Muscle of arm (tissue), 14 donors: ENCODE measurements at places on chromosomes 13 and 19.

GRCh38 chr13:88068975-88069374, 397.8 kb downstream of the SLITRK5 start:
- no peak for DNase-seq

DNA sequence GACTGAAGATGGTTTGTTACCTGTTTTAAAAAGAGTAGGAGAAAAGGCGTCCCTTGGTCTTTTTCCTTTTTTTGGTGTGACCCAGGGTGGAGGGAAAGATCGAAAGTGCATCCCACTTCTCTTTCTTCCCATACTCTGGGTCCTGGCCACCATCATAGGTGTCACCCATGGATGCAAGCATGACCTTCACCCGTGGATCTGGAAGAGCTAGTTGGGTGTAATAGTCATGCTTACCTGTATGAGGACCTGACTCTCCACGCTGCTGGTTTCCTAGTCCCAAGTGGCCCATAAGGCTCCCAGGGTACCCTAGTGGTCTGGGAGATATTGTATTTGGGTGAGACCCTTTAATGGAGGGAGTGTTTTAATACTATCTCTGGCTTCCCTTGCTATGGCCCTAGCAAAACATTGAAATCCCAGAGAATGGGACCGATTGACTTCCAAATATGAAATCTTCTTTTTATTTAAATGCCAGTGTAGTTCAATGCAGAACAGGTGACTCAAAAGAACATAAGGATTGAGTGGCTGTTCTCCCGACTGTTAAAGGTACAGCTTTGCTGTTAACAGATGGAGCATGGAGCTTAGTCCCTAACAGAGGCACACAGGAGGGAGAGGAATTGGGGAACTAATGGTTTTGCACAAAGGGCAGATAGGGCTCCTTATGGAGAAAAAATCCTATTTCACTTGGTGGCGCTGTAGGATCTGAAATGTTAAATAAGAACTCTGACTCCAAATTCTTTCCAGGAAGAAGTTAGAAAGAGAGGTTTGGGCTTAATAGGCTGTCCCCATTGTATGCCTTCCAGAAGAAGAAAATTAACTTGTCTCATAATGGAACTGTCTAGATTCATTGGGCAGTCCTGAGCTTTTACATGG, 7.0 kb upstream of the ZNF550 start:
- DNase-seq, result no peak

- DNase-seq, result no peak
Observed at GRCh38 chr19:39825093-39825463, 8.9 kb downstream of the DYRK1B start.

DNA sequence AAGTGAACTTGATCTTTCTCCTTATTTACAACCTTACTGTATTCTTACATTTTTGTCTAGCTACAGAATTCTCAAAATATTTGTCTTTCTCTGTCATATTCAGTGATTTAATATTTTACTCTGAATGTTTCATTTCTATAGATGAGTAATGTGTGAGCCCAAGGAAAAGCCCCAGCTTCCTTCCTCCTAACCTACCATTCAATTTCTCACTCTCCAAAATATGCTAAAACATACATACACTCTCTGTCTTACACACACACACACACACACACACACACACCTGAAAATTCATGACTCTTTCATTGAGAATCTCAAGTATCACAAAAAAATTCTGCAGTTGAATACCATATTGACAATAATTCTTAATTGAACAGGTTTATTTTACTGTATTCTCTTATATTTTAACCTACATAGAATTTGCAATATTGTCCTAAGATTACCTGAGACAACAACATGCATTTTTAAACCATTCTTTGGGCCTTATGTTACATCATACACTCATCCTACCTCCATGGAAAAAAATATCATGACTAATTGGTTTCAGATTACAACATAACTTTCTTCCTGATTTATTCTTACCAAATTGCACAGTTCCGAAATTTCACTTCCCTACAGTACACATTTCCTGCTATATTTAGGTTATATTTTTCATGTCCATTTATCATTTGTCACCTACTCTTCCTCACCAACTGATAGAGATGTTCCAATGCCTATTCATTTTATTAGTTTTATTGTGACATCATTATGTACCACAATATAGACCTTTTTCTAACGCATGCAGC, 1965.6 kb upstream of the PCDH20 start:
- no peak for DNase-seq

DNA sequence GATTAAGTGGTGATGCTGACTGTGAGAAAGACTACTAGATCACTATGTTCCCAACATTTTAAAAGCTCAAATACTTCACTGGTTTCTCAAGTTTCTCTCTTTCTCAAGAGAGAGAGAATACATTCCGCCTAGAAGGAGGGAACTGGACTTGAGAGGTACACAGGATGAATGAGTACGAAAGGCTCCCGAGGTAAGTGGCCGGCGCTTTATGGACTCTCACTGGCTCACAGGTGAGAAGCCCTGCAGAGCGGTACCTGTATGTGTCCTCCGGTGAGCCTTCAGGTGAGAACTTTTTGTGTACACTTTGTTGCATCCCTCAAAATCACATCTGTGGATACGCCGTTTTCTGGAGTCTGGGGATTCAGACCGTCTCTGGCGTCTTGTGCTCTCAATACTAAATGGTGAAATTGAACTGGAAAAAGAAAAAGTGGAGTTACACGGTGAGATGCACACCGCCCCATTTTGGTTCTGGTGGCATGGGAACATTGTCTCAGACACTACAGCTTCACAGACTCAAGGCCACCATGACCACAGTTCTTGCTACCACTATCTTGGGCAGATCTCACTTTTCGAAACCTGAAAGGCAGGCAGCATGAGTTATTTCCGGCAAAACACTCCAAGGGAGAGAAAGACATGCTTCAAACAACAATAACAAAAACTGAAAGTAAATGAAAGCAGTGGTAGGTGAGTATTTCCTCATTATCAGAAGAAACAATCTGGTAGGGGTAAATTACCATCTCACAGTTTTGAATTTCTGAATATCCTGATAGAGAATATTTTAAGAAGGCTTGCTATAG, 418.9 kb downstream of the KLF12 start:
- no peak for DNase-seq

DNA sequence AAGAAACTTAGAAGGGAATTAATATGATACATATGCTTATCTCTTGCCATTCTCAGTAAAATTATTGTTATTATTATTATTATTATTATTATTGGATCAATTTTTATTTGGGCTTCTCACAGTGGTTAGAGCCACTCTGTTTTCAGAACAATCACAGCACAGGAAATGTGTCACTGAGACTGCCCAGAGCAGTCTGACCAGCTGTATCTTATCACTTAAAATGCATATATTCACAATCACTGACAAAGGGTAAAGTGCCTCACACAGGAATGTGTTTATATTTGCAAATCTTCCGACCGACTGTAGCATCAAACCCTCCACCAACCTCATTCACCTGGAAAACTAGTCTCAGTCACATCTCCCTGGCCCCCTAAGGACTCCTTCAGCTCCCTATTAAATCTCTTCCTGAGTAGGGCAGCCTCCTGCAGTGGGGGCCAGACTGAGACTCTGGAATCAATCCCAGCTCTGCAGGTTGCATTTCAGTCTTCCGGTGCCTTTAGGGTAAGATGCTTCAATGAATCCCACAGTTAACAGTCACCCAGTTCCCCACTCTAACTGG, 738.3 kb upstream of the SLITRK5 start:
- no peak for DNase-seq

GRCh38 chr19:6100284-6100915, 9.9 kb downstream of the RFX2 start:
- DNase-seq, result no peak

DNA sequence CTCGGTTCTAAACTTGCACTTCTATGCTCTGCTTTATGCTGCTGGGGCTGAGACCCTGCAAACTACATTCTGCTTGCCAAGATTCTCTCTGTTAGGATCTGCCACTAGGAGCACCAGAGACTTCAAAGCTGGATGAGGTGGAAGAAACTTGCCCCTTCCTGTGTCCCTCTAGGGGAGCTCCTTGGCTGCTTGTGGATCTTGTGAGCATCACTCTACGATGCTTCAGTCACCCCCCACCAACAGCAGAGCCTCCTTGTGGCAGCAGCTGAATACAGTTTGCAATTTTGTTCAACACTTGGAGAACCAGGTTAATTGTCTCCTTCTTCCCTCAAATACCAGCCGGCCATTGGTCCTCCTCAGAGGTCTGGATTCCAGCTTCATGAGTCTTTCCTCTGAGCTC, 310.6 kb downstream of the FGF14 start:
- no peak for DNase-seq

DNA sequence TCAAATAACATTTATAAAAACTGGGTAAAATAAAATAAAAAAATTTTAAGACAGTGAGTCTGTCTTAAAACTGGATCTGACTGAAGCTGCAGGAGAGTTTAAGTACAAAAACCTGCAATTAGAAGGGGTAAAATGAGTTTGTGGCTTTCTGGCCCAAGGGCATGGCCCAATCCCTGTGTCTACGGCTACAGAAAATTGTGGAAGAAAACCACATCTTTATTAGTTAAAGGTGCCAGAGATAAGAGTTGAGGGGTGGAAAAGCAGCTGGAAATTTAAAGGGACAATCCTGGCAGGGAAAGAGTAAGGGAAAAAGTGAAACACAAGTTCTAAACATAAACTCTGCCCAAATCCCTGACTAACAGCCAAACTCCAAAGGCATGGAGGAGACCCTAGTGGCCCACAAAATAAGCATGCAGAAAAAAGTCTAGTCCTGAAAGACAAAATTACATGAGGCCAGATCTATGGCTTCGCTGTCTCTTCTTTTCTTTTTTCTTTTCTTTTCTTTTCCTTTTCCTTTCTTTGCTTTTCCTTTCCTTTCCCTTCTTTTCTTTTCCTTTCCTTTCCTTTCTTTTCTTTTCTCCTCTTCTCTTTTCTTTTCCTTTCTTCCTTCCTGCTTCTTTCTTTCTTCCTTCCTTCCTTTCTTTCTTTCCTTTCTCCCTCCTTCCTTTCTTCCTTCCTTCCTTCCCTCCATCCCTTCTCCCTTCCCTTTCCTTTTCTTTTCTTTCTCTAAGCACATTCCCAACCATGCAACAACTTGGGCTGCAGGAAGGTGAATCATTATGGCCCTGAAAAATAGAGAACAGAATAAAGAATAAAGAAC, 23.5 kb upstream of the DLEU7 start:
- no peak for DNase-seq

DNA sequence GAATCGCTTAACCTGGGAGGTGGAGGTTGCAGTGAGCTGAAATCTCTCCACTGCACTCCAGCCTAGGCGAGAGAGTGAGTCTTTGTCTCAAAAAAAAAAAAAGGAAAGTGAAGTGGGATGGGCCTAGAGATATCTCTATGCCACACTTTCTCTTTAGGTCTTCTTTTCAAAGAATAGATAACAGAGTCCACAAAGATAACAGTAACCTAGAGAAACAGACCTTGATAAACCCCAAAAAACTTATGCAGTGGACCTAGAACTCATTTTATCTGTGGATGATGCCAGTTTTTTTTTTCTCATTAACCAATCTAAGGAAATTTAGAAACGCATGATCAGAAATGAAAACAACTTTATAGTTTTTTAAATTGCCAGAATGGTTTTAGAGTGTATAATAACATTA, 227.4 kb downstream of the LHFPL6 start:
- DNase-seq, result no peak

DNA sequence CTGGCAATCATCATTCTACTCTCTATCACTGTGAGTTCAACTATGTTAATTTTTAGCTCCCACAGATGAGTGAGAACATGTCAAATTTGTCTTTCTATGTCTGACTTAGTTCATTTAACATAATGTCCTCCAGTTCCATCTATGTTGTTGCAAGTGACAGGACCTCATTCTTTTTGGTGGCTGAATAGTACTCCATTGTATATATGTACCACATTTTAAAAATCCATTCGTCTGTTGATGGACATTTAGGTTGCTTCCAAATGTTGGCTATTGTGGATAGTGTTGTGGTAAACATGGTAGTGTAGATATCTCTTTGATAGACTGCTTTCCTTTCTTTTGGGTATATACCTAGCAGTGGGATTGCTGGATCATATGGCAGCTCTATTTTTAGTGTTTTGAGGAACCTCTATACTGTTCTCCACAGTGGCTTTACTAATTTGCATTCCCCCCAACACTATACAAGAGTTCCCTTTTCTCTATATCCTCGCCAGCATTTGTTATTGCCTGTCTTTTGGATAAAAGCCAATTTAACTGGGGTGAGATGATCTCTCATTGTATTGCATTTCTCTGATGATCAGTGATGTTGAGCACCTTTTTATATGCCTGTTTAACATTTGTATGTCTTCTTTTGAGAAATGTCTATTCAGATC, 124.1 kb downstream of the PCCA start:
- no peak for DNase-seq

DNA sequence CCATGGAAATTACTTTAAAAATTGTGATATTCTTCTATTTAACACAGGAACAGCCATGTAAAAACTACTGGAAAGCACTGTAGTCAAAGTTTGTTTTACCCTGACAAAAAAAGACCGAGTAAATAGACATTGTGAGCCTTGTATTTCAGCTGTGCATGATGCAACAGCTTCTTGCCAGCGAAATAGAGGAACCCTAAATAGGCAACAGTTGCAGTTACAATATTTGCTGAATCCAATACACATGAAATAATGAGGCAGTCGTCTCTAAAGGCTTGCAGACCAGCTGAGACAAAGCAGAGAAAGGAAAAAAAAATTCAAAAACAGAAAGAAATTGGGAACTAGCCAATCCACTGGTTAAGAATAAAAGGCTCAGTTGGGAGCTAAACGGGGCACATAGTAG, 1001.1 kb downstream of the OLFM4 start:
- no peak for DNase-seq

DNA sequence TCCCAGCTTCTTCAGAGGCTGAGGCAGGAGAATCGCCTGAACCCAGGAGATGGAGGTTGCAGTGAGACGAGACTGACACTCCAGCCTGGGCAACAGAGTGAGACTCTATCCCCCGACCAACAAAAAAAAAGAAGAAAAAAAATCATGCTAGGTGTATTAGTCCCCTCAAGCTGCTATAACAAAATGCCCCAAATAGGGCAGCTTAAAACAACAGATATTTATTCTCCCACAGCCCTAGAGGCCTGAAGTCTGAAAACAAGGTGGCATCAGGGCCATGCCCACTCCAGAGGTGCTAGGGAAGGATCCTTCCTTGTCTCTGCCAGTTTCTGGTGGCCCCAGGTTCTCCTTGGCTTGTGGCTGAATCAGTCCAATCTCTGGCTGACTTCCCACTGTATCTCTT, 8.6 kb upstream of the EHD2 start:
- no peak for DNase-seq

GRCh38 chr13:44249431-44249836, 124.2 kb upstream of the SERP2 start:
- peak; percentile 77 for DNase-seq

GRCh38 chr13:93409816-93410215, 183.2 kb downstream of the GPC6 start:
- DNase-seq, result no peak

DNA sequence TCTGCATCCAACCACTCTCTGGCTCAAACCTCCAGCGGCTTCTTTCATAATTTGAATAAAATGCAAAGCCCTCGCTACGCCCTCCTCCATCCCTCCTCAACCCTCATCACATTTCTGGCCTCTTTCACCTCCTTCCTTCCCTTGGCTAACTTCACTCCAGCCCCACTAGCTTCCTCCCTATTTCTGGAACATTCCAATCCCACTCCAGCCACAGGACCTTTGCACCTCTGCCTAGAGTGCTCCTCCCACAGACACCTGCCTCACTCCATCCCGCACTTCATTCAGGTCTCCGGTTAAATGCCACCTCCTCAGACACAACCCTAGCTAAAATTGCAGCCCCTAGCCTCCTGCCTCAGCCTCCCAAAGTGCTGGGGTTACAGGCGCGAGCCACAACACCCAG, 7.9 kb upstream of the DPF1 start:
- no peak for DNase-seq
